ENCODE measurements at places on chromosomes 6 and 20. TPM values are rescaled to one million over a fixed set of nuclear protein-coding genes. Genes with fewer than 3 reads are reported as not detected.

GRCh38 chr6:119614138-119614537 is 264.6 kb upstream of the MAN1A1 start:
- DNase-seq = no peak

DNA sequence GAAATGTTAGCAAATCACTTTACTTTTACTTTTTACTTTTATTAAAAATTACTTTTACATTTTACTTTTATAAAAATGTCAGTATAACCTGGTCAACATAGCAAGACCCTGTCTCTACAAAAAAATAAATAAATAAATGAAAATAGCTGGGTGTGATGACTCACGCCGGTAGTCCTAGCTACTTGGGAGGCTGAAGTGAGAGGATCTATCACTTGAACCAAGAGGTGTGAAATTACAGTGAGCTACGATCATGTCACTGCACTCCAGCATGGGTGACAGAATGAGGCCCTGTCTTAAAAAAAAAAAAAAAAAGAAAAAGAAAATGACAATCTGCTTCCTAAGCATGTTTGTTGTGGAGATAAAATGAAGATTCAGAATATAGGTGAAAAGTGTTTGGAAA is 31.0 kb upstream of the FBXO30 start:
- DNase-seq = no peak

DNA sequence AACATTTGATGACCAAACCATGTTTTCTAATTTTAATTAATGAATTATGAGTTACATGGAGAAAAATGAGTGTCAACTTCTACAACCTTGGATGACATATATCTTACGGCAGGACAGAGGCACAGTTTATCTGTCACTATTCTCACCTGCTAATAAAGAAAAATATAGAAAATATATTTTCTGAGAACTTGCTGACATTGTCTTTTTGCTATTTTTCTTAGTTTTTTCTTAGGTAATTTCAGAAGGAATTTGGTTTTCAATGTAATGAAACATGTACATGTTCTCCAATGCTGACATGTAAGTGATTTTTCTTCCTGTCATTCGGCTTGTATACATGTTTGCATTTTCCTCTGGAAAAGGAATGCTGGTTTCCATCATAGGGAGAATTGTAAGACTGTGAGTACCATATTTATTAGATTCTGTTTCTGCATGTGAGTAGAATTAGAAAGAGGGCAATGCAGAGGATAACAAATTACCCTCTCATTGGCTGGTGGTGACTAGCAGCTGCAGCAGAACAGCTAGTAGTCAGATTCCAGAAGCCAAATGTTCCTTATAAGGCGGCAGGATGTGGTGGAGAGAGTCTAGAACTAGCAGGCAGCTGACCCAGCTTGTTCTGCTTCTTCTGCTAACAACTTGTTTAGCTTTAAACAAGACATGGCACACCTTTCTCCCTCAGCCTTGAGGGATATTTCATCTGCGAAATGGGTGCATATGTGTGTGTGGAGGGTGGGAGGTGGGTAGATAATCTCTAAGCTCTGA is 132.8 kb upstream of the SPACA1 start:
- no peak for DNase-seq

DNA sequence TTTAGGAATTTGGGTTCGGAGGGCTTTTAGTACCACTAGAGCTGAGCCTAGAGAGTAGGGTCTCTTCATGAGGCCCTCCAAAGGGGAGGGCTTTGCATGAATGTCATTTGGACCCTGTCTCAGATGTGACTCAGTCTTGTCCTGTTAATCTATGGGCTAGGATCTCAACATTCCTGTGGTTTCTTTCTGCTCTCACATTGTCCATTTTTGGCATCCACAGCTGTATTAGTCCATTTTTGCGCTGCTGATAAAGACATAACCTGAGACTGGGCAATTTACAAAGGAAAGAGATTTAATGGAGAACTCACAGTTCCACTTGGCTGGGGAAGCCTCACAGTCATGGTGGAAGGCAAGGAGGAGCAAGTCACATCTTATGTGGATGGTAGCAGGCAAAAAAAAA is 61.0 kb downstream of the CRYBG1 start:
- no peak for DNase-seq

GRCh38 chr6:33621711-33622388 is 728 bp downstream of the ITPR3 start:
- peak; percentile 74 for DNase-seq

DNA sequence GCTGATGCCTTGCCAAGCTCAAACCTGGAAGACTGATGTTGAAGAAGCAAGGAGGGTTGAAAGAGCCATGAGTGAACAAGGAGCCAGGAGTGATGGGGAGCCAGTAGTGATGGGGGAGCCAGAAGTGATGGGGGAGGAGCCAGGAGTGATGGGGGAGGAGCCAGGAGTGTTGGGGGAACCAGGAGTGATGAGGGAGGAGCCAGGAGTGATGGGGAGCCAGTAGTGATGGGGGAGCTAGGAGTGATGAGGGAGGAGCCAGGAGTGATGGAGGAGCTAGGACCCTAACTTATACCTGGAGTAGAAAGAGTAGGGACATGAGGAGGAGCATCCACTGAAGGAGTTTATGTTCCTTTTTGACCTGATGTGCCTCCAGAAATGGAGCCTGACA is 14.6 kb upstream of the CD93 start:
- no peak for DNase-seq

DNA sequence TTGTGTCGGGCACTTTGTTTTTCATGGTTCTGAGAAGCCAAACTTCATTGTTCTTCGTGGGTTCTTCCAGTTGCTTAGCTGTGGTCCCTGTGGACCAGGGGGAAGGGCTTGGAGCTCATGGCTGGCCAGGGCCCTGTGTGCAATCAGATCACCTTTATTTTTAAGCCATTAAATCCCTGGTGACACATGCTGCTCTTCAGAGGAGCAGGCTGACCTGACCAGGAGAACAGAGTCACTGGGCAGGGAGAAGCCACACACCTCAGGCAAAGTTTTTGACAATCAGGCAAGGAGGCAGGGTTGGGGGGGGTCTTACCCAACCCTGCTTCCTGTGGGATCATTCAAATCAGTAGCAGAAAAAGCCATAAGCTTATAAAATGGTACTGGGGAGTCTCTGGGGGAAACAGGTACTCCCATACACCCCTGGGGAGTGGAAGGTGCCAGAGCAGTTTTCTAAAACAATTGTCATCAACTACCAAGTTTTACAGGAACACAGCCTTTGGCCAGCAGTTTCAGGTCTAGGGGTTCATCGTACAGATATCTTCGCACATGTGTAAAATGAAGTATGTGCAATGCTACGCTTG is 37.0 kb upstream of the PREX1 start:
- no peak for DNase-seq

Gene TINAG
- polyA plus RNA-seq = 0.04 TPM

Gene ROS1
- not detected for polyA plus RNA-seq

- DNase-seq = no peak
These were observed 101.7 kb upstream of the PMEPA1 start for GRCh38 chr20:57811374-57812020.

DNA sequence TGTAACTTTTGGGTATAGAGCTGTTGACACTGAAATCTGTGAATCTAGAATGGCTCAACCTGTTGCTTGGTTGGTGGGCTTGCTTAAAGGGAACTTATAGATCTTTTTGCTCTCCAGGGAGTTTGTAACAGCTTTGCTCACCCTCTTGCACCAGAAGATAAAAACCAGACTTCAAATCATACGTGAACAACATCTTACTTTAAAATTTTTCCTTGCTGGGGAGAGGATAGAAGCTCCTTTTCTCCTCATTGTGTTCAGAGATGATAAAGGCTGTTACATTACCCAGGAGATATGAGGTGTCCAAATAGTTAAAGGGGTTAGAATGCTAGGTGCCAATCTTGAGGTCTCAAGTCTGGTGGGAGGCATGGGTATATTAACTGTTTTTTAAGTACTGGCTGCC is 46.8 kb downstream of the RALGAPB start:
- DNase-seq = no peak

Gene EDN1
- 1.9 TPM for polyA plus RNA-seq

DNA sequence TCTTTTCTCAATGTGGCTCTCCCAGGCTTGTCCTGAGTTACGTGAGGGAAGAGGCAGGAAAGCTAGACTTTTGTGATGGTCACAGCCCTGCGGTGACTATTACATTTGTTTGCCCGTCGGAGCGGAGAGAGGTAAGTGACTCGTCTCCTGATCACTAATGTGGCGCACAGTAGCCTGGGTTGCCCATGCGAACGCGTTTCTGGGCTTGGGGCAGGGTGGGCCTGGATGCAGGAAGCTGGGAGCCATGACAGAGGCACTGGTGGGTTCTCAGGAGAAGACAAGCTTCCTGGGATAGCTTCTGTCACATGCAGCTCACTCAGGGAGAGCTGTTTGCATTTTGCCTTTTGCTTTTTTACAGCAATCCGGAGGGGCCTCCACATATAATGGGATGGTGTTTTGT is 60.6 kb downstream of the IGF2R start:
- DNase-seq = no peak

DNA sequence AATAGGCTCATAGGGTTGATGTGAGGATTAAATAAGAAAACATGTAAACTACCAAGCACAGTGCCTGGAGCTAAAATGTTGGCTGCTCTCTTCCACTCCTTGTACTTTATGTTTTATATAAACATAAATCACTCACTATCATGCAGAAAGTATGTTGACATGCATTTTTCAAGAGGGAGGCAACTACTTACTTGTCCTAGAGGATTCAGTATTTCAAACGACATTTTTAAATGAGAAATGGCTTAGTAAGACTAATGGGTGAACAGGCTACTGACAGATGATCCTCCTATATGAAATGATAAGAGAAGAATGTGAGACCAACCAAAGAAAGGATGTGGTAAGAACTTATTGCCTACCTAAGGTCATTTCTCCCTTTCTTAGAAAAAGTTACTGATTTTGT is 21.0 kb downstream of the LATS1 start:
- no peak for DNase-seq

Gene DYNLT2
- 2.8 TPM for polyA plus RNA-seq

Gene CALHM6
- 0.97 TPM for polyA plus RNA-seq

- DNase-seq = no peak
These were observed 682.8 kb downstream of the TFAP2A start for GRCh38 chr6:9732056-9732455.

DNA sequence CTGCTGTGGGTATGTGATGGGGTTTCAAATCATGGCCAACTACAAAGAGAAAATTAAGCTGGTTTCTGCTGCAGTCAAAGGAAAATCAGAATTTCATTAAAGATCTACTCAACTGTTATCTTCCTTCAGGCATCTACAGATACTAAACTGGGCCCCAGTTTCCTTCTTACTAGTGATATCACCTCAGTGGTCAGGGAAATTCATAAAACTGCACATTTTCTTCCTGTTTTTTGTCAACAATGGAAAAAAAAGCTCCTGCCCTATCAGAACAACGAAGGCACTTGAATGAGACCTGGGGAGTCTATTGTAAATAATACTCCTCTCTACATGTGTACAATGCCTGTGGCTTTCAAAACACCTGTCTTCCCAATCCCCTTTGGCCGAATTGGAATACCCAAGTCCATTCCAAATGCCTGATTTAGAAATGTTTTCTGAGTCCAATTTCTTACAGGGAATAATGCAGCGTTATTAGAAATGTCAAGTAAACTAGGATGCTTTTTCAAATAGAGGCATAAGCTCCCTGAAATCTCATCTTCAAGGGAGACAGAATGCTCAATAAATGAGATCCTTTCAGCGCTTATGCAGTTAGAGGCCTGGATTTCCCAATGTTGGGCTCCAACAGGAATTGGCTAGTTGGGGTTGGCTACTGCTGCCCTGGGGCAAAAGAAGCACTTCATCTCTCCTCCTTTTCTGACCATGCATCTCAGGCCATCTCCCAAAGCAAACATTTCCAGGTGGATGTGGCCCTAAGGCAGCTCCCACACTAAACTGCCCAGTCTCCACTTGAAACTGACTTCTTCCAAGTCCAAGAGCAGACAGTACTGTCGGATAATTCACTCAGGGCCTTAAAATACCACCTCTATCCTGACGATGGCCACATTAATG is 143.3 kb downstream of the NFATC2 start:
- no peak for DNase-seq

GRCh38 chr6:154907291-154907690 is 87.8 kb upstream of the TIAM2 start:
- DNase-seq = no peak

Gene CST5
- polyA plus RNA-seq = not detected

Gene PRRT1
- polyA plus RNA-seq = 0.26 TPM

Gene UCKL1
- polyA plus RNA-seq = 40.5 TPM

DNA sequence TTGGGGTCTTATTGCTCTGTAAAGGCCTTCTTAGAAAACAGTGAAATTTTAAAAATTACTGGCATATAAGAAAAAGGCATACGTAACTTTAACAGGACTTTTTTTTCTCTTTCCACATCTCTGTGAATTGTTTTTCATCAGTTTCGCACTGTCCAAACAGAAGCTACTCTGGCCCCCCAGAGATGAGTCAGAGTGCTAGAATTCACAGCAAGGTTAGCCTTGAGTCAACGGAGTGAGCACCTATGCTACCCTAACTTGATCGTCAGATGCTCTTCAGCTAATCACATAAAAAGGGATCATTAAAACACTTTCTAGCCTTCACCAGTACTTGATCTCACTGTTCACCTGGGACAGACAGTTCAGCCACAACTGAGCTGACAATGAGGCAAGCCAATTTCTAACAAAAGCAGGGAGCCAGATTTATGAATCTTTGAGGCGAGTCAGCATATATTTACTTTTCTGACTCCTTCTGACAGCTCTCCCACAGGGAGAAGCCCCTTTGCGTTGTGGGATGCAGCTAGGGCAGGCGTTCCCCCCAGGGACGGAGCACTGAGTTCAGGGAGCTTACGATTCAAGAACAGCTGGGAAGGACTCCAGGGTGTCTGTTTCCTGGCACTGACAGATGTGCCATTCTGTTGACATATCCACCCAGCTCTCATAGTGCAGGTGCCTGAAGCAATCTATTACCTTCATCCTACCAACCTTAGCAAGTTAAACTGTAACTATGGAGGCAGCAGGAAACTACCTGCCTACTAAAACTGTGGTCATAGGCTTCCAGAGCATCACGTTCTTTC is 46.4 kb upstream of the SPDEF start:
- no peak for DNase-seq

Gene FAM83C
- 0.07 TPM for polyA plus RNA-seq

GRCh38 chr6:6781172-6781872 is 192.8 kb downstream of the LY86 start:
- DNase-seq = peak; percentile 71

- DNase-seq = no peak
These were observed 381.0 kb upstream of the SULF2 start for GRCh38 chr20:48166082-48166835.

GRCh38 chr20:58251348-58251978 is 23.0 kb upstream of the ANKRD60 start:
- no peak for DNase-seq

Gene OR2J3
- polyA plus RNA-seq = not detected

- DNase-seq = no peak
These were observed 117.7 kb downstream of the IBTK start for GRCh38 chr6:82129797-82130196.

Gene TRIM15
- not detected for polyA plus RNA-seq

DNA sequence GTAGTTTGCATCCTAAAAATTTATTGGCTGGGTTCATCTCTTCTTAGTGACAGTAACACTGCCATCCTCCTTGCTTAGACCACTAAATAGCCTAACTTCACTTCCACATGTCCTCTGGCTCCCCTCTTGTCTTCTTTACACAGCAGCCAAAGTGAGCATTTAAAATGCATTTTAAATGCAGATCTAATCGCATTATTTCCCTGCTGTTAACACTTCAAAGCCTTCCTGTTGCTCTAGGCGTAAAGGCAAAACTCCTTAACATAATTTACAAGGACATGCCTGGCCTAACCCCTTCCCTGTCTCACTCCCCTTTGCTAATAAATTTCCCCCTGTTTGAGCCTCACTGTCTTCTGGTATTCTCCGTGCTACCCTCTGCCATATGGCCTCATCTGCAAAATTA is 26.5 kb downstream of the NKAIN2 start:
- DNase-seq = no peak

GRCh38 chr6:50843842-50844241 is 25.2 kb downstream of the TFAP2B start:
- DNase-seq = no peak

Measured in psoas muscle (tissue), 8 donors.